ENCODE measurements at places on chromosomes 3 and 15. TPM values are rescaled to one million over a fixed set of nuclear protein-coding genes. Genes with fewer than 3 reads are reported as not detected.

The ZNF717 gene
- 2.9 TPM for total RNA-seq

The TMEM40 gene
- total RNA-seq = 0.81 TPM

The ERC2 gene
- not detected for total RNA-seq

The CNTN4 gene
- not detected for total RNA-seq

The LRRIQ4 gene
- not detected for total RNA-seq

The DPPA2 gene
- not detected for total RNA-seq

The TTLL13 gene
- total RNA-seq = 0.14 TPM
